AG08395 (cell line): ENCODE measurements at places on chromosomes 5 and 9.

DNA sequence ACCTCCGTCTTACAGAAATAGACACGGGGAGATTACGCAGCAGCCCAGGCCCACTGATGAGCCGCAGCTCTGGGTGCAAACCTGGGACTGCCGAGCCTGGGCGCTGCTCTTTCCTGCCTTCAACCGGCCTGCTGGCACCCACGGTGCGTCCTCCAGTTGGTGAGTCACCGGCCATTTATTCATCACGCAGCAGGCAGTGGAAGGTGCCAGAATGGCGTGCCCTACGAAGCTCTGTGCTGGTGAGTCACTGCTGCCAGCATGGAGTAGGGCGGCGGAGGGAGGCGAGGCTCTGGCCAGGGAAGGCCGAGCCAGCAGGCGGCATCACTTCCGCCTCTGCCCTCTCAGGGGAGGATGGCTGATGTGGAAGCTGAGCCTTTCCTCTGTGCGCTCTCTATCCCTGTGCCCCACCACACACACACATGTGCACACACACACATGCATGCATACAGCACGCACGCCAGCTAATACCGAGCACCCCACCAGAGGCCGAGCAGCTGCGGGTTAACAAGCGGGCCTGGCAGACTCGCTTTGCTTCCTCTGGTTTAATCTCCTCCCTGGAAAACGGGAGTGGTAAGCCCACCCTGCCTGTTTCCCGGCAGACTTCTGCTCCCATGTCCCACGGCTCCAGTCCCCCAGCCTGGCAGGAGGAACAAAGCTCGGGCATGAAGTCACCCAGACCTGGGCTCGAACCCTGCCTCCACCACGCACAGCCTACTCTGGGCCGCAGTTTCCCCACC, 39.2 kb downstream of the OLFM1 start:
- DNase-seq: peak; percentile 72

DNA sequence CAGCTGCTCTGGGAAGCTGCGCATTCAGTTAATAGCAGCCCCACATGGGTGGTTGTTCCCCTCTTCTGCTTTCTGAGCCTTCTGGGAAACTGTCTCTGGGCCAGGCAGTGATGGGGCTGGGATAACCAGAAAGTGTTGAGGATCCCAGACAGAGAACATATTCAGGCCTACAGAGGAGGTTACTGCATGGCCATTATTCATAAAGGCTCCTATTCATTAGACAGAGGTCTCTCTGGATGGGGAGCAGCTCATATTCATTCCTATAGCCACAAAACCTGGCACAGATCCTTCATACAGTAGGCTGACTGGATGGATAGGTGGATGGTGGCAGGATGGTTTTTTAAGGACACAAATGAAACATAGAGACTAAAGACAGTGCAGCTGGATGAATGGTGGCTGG, 76.3 kb downstream of the HSPA4 start:
- no peak for DNase-seq

GRCh38 chr5:133830281-133830680, 138.1 kb downstream of the C5orf15 start:
- no peak for DNase-seq

- DNase-seq: no peak
Observed at GRCh38 chr5:134223406-134224248, 2.2 kb downstream of the PPP2CA start.

- DNase-seq: no peak
Observed at GRCh38 chr5:93567424-93567823, 13.6 kb downstream of the NR2F1-AS1 start.

- DNase-seq: no peak
Observed at GRCh38 chr5:172906888-172907287, 52.3 kb upstream of the RPL26L1 start.

DNA sequence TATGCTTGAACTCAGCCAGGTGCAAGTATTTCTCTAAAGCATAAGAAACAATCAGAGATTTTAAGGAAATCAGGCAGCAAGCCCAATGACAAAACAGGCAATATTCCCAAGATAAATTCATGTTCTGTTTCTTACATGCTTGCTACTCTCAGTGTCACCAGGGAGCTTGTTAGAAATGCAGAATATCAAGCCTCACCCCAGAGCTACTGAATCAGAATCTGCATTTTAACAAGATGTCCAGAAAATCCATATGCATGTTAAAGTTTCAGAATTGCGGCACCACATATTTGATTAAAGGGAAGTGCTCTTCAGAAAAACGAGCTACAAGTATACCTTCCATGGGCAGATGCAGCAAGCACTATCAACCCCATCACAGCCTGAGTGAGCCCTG, 54.4 kb downstream of the MFAP3 start:
- DNase-seq: no peak

DNA sequence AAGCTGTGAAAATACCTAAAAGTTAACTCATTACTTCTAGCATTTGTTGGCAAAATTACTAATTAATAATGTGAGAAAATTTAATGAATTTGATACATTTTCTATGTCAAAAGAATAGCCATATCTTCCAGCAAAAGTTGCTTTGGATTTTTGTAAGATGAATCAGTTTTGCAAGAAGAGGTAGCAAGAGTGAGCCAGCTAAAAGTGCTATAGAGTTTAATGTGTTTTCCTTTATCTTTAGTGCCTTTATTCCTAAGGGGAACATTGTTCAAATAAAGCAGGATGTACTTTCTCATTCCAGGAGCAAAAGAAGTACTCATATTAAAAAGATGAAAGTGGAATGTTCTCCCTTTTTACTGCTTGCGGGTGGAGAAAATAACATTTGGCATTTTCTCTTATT, 622.2 kb downstream of the ANXA1 start:
- DNase-seq: no peak

GRCh38 chr5:125700380-125700861, 722.8 kb upstream of the GRAMD2B start:
- no peak for DNase-seq

DNA sequence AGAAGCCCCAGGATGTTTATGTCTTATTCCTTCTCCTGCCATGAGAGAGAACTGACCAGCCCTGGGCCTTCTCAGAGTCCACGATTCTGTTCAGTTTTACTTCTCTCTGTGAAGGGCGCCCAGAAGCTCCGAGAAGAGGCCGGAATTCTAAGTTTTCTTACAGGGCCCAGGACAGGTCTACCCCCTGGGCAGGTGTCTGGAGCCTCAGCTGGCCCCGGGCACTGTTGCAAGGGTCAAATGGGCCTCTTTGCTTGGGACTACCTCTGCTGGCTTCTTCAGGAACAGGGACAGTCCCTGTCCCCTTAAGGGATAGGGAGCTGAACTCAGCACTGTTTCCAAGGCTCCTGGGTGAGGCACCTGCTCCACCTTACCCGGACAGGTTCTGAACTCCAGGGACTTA, 55.0 kb downstream of the RASGEF1C start:
- DNase-seq: no peak

- no peak for DNase-seq
Observed at GRCh38 chr9:95736370-95736769, 139.1 kb upstream of the ERCC6L2 start.

DNA sequence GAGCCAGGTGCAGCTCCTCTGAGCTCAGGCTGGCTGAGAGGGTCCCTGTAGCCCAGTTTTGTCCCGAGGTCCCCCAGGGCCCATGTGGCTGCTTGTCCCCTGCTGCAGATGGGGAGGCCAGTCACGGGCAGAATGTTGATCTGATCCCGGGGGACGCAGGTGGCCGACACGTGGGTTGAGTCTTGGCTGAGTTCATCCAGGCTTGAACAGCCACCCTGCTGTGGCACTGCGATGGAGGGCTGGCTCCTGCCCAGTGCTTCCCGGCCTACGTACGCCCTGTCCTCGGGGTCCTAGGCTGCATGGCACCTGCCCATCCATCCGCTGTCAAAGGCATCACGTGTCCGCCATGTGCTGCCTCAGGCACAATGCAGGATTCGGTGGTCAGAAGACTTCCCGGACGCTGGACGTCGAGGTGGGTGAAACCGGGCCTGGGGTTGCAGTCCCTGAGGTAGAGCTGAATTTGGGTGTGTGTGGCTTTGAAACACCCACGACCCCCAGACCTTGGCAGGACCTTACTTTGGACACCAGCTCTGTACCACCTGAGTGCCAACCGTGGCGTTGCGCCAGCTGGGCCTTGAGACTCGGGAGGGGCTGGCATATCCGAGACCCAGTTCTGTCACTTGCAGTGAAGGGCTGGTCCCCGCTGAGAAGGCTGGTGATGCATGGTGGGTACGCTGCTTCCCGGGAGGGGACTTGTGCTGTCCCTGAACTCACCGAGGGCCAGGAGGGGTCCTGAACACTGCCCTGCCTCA, 22.3 kb downstream of the RXRA start:
- DNase-seq: no peak

DNA sequence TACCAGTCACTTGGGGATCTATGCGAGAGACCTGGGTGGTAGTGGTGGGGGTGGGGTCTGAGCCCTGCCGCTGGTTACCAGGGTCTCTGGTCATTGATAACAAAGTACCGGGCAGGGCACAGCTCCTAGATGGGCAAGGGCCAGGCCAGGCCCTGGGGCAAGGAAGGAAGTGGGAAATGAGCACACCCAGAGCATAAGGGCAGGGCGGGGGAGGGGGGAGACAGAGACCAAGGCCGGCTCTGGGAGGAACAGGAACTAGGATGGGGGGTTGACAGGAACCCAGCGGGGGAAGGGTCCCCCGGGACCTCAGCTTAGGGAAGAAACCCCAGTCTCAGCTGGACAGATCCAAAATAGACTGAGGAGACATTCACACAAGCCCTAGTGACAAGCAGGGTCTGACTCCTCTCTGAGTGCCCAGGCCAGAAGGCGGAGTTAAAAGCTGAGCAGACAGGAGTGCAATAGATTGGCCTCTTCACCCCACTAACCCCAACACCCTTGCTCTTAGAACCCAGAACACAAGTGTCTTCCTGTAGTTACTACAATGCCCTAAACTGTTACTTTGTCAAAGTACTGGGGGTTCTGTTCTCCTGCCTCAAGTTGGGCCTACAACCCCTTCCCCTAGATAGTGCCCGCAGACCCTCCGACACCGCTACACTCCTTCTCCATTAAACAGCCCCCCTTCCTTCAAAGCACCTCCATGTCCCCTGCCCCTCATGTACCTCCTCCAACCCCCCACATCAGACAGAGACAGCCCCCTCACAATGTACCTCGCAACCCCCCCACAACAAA, 628 bp downstream of the ATOSB start:
- peak; percentile 23 for DNase-seq

DNA sequence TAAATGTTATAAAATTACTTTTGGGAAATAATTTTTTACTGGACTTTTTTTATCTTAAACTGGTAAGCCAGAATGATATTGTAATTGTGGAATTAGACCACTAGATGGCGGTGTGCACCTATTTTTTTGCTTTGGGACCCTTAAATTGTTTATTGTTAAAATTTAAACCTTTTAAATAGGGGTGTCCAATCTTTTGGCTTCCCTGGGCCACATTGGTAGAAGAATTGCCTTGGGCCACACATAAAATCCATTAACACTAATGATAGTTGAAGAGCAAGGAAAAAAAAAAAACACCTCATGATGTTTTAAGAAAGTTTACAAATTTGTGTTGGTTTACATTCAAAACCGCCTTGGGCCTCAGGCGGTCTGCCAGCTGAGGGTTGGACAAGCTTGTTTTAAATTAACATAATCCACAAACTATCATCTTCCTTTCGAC, 28.4 kb upstream of the GADD45G start:
- DNase-seq: peak; percentile 38

- no peak for DNase-seq
Observed at GRCh38 chr5:148255456-148255855, 13.1 kb upstream of the SPINK13 start.

GRCh38 chr5:127696683-127697082, 6.5 kb upstream of the CCDC192 start:
- peak; percentile 8 for DNase-seq

- peak; percentile 56 for DNase-seq
Observed at GRCh38 chr5:154092356-154093141, 53.8 kb downstream of the MFAP3 start.

DNA sequence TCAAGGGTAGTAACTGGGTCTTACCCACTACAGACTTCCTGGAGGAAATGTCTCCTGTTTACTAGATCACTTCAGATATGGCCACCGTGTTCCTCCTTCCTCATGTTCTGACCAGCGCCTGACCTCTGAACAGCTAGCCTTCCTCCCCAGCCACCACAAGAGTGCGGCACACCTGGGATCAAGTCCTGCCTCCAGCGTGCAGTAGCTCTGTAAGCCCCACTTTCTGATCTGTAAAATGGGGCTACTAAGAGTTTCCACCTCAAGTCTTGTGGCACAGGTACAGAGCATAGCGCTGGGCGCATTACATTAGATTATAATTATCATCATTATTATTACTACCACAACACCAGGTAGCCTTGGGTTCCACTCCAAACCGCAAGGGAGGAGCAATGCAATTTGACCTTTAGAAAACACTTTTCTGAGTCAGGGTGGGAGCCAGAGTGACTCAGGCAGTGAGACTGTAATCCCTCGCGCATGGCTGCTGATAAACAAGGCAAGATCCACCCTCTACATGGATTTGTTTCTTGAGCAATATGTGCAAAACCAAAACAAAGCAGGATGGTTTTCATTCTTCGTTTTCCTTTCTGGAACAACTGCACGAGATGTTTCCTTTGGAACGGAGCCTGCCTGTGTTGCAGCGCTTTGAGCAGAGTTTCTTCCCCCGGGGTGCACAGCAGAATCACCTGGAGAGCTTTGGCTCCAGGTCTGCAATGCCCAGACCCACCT, 65.0 kb upstream of the ANGPTL2 start:
- peak; percentile 96 for DNase-seq

GRCh38 chr5:62729675-62730074, 151.1 kb downstream of the LRRC70 start:
- no peak for DNase-seq

- no peak for DNase-seq
Observed at GRCh38 chr5:171495122-171495700, 75.8 kb downstream of the FGF18 start.

DNA sequence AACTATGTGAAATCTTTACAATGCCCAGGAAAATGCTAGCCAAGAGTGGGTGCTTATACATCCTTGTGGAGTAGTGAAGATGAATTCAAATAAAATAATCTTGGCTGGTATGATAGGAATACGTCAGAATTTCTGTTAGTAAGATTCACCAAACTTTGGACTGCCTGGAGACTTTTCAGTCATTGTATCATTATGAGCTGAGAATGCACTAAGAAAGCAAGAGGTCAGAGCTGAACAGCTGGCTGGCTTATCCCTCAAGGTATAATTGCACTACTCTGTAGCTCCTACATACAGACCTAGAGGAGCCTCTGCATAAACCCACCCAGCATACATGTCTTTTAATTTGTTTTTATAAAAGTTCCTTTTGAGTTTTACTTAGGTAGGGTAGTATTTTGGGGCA, 568.5 kb upstream of the RIOK2 start:
- DNase-seq: no peak

DNA sequence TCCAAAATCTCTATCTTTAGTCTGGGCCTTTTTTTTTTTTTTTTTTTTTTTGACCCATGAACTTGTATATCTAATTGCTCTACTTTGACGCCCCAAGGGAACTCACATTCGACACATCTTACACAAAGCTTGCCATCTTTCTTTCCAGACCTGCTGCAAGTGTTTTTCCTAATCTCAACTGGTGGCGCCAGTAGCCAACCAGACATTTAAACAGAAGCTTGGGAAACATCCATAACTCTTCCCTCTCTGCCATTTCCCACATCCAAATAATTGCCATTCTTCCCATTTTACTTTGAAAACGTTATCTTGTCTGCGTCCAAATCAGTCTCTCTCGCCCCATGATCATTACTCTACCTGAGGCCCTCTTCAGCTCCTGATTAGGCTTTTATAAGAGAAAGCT, 130.9 kb downstream of the PAPPA start:
- DNase-seq: no peak
